ENCODE measurements at places on chromosomes 4 and X.
A peak's percentile ranks its signal among the peaks of the same experiment; 100 is the strongest.

DNA sequence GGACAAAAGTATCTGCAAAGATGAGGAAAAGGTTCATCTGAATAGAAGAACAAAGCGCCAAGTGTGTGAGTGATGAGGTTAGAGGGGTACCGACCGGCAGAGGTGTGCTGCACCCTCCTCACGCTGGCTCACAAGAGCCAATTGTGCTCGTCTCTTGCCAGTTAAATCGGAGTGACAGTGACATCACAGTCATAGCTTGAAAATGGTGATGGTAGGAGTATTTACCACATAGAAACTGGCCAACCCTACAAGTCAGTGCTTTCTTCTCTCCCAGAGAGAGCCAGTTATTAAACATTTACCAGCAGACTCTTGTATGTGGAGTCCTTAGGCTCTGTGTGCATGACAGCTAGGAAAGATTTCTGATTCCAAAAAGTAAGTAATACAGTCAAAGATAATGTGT, 32.4 kb downstream of the CLDN22 start:
- DNase-seq = no peak

DNA sequence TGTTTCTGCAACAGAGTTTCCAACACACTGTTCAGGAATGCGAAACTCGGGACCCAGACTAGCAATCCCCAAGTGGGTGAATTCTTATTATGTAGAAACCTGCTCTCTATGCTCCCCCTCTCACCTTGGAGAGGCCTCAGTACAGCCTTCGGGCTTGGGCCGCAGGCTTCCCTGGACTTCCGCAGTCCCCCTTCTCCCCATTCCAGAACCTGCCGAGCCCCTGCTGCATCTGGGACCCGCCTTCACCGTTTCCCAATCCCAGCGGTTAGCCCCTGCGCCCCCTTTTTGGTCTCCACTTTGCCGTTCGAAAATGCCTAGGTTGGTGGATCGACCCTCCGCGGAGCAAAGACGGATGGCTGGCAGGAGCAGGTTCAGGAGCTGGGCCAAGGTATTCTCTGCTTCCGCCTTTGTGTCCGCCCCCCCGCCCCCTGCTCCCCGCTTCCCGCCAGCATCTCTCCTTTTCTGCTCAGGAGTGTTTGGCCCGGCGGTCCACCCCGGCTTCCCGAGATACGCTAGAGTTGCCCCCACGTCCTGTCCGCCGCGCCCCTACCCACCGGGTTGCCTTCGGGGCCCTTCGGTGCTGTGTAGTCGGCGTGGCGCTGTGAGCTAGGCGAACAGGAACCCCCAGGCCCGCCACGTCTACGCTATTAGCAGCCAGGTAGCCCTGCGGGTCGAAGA, 11.5 kb downstream of the HAND2 start:
- no peak for DNase-seq

- DNase-seq = no peak
Observed at GRCh38 chr4:173410079-173410478, 11.2 kb upstream of the SCRG1 start.

GRCh38 chr4:152935143-152935542, 980 bp upstream of the FHDC1 start:
- no peak for DNase-seq

GRCh38 chrX:11724122-11725017, 33.7 kb upstream of the MSL3 start:
- DNase-seq = peak; percentile 1

DNA sequence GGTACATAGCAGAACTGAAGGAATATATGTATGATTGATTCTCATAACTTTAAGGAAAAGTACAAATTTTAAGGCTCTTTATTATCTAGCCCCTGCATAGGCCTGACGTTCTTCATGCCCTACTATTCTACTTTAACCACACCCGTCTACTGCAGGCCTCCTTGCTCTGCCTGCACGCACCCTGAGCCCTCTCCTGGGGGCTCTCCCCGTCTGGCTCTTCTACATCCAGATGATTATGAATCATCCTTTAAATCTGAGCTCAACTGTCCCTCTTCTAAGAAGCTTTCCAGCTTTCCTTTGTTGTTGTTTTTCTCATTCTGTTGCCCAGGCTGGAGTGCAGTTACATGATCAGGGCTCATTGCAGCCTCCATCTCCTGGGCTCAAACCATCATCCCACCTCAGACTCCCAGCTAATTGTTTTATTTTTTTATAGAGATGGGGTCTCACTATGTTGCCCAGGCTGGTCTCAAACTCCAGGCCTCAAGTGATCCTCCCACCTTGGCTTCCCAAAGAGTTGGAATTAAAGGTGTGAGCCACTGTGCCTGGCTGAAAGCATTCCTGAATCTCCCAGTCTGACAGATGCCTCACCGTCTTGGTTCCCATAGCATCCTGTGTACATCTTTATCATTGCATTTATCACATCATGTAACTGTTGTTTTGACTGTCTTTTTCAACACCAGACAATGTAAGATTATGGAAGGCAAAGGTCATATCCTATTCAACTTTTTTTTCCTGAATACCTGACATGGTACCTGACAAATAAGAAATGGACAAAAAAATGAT, 89.2 kb downstream of the WDFY3 start:
- no peak for DNase-seq

GRCh38 chr4:140363558-140363957, 9.9 kb upstream of the SCOC start:
- DNase-seq = no peak

- DNase-seq = no peak
Observed at GRCh38 chr4:113674251-113674650, 87.3 kb downstream of the CAMK2D start.

Data from activated T-cell treated with anti-CD3 and anti-CD28 coated beads for 48 hours (primary cell).